Tibial artery (tissue), 4 donors: ENCODE measurements at places on chromosomes 2 and 18.

- DNase-seq: no peak
Measured at GRCh38 chr2:238994432-238994831, 146.5 kb downstream of the TWIST2 start.

GRCh38 chr2:64538764-64539433 lies 14.8 kb downstream of the AFTPH start:
- DNase-seq: no peak

DNA sequence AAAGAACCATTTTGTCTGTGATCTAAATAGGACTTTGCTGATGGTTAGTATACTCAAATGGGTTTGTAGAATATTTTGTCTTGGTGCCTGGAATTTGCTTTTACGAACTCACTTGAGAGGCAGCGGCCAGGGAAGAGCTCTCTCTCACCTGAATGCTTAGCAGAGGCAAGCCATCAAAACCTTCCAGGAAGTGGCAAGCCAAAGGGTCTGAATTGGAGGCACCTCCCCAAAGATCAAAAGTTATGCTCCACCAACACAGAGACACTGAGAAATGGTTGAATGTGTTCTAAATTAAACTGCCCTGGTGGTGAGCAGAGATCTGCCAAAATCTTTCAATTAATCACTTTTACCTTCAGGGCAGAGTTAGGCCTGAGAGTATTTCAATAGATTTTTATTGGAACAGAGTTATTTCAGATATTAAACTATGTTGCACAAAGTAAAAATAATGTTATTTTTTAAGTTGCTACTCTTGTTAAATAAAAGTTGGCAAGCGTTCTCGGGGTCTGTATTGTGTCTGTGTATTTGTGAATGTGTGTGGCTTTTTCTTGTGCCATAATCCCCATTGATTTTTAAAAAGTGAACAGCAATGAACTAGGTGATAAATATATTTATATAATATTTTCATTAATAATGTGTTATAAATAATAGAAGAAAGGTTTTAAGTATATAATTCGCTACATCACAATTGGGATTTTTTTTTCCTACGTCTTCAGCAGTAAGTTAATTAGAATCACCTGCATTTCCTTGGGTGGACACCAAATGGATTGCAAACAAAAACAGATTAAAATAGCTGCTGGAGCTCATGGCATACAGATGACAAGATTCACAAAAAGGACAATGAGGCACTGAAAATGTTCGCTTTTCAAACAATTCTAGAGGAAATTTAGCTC lies 416.1 kb downstream of the ARHGAP15 start:
- no peak for DNase-seq

DNA sequence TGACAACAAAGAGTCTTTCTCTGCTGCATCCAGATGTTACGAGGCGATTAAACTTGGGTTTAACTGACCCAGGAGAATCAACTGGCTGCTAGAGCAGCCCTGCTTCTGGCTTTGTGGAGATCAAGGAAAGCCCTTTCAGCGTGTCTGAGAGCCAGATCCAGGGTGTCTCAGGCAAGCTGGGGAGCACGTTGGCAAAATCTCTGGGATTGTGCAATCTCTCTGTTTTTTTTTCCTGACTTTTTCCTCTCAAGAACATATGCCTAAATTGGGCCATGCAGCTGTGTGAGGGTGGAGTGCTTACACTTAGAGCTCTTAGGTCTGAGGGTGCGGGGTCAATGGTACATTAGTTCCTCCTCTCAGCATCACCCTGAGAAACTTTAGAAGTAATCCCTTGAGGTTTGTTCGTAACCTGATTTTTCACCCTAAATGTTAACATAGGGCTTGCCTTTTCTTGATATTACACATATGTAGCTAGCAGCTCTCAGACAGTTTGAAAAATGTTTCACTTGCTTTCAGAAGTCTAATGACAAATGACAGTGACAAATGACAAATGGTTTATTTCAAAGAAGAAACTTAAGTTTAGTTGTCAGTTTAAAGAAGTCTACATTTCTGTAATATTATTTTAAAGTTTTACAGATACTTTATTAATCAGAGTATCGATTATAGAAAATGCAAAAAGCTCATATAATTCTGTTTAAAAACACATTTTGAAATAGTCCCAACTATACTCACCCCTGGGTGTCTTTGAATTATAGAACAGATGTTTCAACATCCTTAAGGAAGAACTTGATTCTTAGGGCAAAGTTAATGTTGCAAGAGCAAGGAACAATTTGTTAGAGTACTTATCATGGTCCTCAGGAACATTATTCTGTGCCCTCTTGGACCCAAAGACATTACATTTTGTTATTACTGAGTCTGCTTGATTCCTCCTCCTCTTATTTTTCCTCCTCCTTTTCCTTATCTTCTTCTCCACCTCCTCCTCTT lies 38.4 kb upstream of the ZSWIM2 start:
- DNase-seq: peak; percentile 73

GRCh38 chr2:5722236-5722635 lies 30.1 kb downstream of the SOX11 start:
- no peak for DNase-seq

DNA sequence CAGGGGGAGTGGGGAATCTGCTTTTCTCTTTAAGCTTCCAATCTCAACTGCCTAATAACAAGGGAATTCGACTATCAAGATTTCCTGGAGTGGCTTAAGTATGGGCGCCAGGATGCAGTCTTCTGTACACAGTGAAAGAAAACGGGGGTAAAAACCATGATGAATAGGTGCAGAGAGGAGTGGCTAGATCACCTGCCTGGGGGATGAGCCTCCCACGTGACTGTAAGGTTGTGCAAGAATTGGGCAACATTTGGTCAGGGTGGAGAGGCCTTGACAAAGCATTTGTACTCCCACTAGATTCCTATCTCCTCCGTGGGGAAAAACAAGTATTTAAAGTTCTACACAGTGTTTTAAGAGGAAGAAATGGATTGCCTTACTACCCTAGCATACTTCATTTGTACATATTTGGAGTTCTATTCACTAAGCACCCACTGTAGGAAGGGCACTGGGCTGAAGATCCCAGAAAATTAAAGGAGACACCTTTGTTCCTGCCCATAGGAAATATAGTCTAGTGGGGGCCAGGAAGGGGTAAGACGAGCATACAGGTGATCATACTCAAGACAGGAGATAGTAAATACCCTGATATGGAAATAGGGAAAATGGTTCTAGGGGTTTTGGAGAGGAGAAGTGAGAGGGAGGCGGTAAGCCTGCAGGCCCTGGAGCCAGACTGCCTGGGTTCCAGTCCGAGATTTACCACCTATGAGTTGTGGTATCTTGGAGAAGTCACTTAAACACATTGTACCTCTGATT lies 29.2 kb downstream of the EPAS1 start:
- no peak for DNase-seq

DNA sequence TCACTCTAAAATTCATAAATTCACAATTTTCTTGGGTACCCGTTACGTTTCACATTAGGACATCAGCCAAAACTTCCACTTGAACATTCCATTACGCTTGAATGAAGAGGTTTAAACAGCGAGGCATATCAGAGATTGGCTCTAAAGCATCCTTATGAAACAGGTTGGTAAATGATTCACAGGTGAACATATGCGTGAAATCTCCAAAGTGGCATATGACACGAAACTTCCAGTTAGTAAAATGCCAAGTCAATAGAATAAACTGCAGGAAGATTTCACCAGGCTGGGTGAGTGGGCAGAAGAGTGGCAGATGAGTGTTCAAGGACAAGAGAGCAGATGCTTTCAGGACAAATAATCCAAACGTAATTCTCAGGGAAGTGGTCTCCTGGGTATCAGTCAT lies 33.9 kb upstream of the GLS start:
- no peak for DNase-seq

GRCh38 chr2:122412360-122412759 lies 656.9 kb downstream of the TSN start:
- DNase-seq: no peak

DNA sequence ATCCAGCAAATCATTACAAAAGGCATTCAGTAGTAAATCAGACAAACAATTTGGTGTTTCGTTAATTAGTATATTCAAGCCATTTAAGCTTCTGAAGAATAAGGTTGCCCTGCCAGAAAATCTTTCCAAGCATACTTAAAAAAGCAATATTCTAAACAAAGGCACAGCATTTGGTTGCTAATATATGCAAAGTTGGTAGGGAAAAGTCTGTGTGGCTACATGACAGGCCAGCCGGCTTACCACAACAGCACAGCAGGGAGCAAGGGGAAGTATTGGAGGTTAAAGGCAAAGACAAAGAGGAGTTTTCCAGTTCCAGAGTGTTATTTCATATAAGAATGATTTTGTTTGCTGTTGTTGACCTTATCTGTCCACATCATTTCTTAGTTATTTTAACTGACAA lies 282.3 kb downstream of the MBD5 start:
- DNase-seq: no peak

DNA sequence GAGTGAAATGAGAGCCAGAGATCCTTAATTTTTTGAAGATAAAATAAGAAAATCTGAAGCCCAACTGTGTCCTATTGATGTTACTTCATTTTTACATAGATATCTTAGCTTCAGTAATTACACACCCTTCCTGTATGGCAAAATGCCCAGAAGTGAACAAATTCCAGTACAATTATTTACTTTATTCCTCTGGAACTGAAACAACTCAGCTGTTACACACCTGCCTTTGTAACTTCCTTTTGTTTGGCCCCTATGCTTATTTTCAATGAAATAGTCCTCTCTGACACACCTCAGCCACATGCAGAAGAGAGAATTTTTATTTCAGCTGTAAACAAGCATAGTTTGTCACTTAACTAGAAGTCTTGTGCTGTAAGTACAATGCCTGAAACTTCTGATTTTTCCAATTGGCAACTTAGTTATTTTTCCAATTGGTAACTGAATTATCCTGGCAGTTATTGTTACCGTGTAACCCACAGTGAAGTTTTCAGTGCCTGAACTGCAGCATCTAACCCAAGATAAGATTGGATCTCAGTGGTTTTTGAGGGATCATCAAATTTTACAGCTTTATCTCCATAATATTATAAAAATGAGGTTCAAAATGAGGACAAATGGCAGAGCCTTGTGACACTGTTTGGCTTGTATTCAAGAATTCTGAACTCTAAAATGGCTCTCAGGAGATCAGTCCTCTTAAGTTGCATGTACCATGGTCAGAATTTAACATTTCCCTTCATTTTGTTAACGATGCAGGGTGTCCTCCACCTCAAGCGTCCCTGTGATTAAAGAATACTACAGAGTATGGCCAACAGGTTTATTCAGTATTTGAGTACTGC lies 82.6 kb downstream of the PKP4 start:
- no peak for DNase-seq

GRCh38 chr2:98241592-98241991 lies 104.7 kb upstream of the CNGA3 start:
- DNase-seq: no peak

GRCh38 chr2:44715671-44716081 lies 225.8 kb upstream of the SIX3 start:
- DNase-seq: no peak

DNA sequence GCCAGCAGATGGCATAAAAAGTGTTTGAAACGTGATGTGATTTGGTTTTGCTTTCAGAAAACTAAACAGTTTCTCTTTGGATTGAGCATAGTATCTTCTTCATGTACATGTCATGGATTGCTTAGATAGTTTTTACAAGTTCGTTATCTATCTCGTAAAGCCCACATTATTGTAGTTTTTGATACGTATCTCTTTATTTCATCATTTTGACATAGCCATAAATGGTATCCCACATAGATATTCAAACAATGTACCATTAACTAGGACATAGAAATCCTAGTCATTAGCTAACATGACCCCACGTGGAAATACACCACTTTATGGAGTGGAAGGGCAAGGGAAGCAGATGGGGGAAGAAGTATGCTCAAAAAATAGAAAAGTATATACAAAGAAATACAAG lies 93.6 kb downstream of the MAP2 start:
- DNase-seq: no peak

GRCh38 chr2:148716378-148716920 lies 71.9 kb downstream of the EPC2 start:
- no peak for DNase-seq

DNA sequence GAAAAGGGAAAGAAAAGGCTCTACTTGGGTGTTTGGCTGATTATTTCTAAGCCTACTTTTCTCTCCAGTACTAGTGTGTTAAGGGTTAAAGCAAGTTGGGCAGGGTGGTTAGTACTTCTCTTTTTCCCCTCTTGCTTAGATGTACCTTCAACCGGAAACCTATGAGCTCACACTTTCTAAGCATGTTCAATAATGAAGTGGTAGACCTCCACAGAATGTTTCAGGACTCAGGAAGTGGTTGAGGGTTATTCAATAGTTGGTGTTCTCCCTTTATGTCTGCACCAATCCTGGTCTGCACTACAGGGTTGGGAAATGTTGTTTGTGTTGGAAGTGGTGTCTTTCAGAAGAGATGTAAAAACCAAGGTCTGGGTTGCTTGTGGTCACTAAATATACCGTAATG lies 137.1 kb downstream of the ZEB2 start:
- no peak for DNase-seq

- no peak for DNase-seq
Measured at GRCh38 chr2:226772389-226773179, 27.0 kb downstream of the IRS1 start.

DNA sequence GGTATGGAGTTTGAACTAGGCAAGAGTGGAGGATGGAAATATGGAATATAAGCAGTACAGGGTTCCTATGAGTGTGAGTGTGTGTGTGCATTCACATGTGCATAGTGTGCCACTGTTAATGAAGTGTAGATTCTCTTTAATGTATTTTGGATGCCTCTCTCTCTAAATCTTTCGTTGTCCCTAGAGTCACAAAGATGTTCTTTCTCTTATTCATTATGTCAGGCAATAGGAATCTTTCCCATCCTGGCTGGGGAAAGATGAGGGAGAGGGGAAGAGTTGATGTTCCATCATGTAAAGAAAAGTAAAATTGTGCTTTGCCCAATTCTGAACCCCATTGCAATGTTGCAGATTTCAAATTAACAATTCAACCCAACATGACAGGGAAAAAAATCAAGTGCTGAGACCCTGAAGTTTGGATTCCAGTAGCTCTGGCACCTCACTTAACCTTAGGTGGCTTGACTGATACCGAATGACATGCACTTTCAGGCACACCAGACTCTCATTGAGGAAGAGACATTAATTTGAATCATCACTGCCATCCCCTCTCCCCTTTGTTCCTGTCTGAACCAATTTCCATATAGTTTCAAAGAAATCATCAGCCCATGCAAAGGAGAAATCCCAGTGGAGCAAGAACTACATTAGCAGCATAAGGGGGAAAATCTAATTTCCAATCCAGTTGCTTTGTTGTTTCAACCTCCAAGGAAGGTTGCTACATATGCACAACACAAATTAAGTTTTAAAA lies 28.0 kb downstream of the KLF7 start:
- DNase-seq: no peak

DNA sequence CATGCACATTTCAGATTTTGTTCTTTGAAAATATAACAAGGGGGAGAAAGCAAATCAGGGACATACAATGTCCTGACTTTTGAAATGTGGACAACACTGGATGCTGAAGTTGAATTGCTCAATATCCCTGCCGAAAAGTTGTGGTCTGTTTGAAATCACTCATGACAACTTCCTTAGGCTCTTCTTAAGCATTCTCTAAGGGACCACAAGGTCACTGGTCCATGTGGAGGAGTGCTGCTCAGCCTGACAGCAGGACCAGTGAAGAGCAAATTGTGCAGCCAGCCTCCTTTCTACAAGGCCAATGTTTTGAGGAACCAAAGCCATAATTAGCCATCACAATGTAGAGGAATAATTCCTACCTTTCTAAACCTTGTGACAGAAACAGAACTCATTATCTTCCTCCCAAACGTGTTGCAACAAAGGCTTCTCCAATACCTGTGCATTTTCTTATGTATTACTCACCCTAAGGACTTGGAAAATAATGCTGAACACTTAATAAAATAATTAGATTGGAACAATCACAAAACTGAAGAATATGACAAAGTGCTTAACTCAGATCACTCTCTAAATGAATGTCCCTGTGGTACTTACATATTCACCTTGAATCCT lies 1477.6 kb upstream of the NXPH2 start:
- DNase-seq: no peak
